ENCODE measurements at places on chromosomes 5 and 9. TPM values are rescaled to one million over a fixed set of nuclear protein-coding genes. Genes with fewer than 3 reads are reported as not detected.

GRCh38 chr5:56913766-56914165 lies 4.4 kb downstream of the SETD9 start:
- DNase-seq: no peak

DNA sequence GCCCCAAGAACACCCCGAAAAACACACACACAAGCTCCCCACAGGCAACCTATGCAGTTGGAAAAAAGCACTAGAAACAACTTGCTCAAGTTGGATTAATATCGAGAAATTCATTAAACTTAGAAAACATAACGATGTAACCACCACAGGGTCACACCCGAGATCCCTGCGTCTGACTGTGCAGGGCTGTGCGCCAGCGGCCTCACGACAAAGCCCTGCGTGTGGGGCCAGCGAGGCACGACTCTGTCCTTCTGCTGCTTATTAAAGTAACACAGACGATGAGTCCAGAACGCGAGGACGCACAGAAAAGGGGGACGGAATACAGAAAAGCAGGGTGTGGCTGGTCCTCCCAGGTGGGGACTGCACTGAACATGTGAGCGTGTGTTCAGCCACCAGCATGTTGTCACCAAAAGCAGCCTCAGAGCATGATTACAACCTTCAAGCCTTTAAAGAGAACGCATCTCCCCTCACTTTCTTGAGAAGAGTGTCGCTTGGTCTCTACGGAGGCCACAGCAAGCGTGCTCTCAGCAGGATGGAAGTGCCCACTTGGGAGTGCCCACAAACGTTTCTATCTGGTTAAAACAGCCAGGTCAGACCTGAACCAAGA lies 14.4 kb downstream of the SLC12A7 start:
- DNase-seq: no peak

DNA sequence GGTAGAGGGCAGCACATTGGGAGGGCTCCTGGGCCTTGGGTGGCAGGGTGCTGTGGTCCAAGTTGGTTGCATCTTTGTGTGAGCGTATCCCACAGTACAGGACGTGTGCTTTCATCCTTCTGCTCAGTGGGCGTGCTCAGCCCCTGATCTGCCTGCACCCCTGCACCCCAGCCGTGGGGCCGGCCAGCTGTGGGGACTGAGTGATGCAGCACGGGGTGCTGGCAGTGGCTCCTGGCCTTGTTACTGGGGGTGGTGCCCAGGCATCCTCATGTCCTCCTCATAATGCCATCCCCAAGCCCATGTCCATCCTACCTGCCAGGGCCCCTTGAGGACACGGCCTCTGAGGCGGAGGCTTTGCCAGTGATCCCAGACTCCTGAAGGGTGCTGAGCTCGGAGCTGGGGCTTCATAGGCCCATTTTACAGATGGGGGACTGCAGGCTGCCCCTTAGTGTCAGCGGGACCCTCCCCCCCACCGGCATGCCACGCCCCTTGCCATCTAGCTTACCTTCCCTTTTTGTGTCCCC lies 100.7 kb downstream of the PHF2 start:
- DNase-seq: no peak

The ECSCR gene
- total RNA-seq: 0.32 TPM

All from CD4-positive, alpha-beta memory T cell (primary cell).